ENCODE measurements at places on chromosomes 7 and 10.

DNA sequence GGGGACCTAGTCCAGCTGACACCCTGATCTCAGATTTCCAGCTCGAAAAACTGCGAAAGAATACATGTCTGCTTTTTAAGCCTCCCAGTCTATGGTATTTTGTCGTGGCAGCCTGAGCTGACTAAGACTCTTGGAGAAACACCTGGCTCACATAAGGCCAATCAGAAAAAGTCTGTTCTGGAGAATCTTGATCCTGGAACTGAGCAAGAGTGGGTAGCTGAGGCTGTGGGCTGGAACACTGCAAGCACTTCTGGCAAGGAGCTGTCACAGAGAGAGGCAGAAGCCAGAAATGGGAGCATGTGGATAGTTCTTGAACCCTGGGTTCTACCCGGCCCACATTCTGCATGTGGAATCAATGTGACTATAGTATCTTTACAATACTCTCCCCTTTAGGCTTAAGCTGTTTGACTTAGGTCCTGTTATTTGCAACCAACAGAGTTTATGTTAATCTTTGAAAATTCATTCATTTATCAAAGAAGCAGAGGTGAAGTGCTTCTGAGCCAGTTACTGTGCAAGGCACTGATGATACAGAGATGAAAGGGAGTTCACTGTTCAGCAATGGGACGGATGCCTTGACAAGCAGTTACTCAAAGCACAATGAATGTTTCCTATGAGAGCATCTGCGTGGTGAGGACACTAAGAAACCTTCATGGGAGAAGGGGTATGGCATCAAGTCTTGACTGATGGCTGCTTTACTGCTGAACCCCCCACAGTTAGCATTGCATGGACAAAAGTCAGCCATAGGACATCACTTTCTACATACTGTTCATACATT lies 4.4 kb upstream of the C10orf90 start:
- DNase-seq, result no peak

- DNase-seq, result no peak
Observed at GRCh38 chr7:112067632-112068540, 138.3 kb downstream of the DOCK4 start.

DNA sequence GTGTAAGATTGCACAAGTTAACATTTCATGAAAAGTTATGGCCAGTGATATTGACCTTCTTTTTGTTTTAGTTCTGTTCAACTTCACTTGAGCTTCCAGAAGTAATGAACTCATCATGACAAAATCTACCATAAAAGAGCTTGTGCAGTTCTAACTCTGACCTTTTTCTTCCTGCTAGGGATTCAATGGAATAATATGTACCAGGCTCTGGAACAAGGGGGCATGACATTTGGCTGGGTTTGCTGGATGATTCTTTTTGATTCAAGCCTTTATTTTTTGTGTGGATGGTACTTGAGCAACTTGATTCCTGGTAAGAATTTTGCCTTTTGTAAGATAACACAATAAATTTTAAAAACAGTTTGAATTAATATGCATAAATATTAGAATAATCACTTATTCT lies 205.0 kb downstream of the ABCA13 start:
- no peak for DNase-seq

- no peak for DNase-seq
Observed at GRCh38 chr10:79023240-79024162, 45.3 kb upstream of the ZMIZ1 start.

- DNase-seq, result no peak
Observed at GRCh38 chr10:27373566-27374160, 130.4 kb upstream of the RAB18 start.

GRCh38 chr10:112333452-112333851 lies 40.5 kb upstream of the ACSL5 start:
- DNase-seq, result no peak

DNA sequence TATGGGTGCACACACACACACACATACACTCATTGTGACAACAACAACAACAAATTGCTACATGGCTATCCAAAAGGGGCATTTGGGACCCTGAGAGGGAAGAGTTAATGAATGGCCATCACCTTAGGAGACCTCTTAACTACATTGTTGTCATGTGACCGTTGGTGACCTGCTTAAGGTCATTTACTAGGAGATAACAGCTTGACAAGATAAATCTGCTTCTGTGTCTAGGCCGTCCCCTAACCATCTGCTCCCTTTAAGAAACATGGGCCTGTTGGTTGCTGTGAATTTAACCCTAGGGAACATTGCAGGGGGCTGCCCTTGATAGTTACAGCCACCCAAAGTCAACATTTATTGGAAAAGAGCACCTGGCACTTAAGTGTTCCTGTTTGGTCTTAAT lies 29.7 kb downstream of the C1QL3 start:
- no peak for DNase-seq

DNA sequence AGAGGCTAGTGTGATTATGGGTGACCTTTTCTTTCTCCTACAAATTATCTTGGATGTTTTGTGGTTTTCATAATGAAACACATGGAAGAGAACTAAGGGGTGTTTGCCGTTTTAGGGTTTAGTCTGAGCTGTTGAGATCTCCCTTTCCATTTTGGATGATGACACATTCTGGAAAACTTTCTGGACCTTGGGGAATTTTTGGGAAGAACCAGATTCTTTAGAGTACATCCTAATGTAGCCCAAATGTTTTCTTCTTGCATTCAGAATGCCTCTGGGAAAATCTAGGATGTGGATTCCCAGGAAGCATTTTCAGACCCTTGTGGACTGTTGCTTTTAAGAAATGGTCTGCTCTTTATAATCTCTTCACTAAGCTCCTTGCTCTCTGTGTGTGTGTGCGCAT lies 165.7 kb downstream of the SORCS3 start:
- no peak for DNase-seq

GRCh38 chr7:50530766-50531165 lies 34.4 kb downstream of the DDC start:
- no peak for DNase-seq

- DNase-seq, result no peak
Observed at GRCh38 chr10:83685458-83685857, 453.9 kb upstream of the GHITM start.

- no peak for DNase-seq
Observed at GRCh38 chr7:115805458-115805857, 225.1 kb downstream of the TFEC start.

DNA sequence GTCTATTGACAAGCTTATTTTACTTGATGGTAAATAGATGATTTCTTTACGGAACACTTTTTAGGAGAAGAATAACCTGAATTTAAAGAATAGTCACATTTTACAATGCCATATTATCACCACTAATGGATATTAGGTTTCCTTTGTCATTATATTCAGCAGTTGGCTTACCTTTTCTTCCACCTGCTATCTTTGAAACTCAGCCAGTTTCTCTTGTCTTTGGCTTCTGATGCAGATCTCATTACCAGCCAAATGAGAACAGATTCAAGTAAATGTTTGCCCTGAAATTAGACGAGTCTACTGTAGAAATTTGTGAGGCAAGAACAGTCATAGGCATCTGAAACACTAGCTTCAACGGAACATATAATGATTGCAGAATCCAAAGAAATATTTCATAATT lies 85.5 kb upstream of the OIT3 start:
- DNase-seq, result no peak

GRCh38 chr7:144835155-144835611 lies 670 bp downstream of the TPK1 start:
- no peak for DNase-seq

- no peak for DNase-seq
Observed at GRCh38 chr10:130805635-130806030, 505.9 kb downstream of the TCERG1L start.
